ENCODE measurements at places on chromosomes 6 and 20.

DNA sequence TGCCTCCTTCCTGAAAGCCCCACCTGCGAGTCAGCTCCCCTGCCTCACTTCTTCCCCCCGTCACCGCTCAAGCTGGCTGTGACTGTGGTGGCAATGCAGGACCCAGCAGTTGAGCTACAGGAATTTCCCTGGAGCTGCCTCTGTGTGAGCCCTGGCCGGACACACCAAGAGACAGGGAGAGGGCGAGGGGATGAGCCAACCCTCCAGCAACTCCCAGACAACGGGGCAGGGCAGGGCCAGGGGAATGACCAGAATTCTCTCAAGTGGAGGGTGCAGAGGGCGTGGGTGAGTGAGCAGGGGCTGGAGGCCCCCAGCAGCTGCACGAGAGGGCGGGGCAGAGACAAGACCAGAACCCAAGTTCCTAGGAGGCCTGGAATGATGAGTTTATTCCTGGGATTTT is 4.9 kb upstream of the ARFGAP1 start:
- DNase-seq, result no peak

DNA sequence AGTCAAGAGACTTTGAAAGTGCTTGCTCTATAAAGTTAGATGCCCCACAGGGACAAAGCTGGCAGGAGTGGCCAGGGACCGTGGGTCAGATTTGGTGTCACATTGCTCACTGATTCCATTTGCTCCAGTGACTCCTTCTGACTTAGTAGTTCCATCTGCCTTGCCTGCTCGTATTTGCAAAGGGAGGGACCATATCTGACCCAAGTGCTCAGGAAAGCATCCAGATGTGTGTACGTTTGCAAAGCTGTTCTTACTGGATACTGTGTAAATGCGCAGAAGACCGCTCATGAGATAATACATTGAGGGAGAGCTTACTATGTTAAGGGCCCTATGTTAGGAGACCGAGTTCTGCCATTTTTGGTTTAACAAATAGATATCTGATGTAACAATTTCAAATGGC is 21.2 kb upstream of the CCN6 start:
- no peak for DNase-seq

GRCh38 chr20:36493051-36493800 is 48.1 kb upstream of the MYL9 start:
- no peak for DNase-seq

- peak; percentile 59 for DNase-seq
Measured at GRCh38 chr6:138815797-138816528, 20.1 kb downstream of the ECT2L start.

DNA sequence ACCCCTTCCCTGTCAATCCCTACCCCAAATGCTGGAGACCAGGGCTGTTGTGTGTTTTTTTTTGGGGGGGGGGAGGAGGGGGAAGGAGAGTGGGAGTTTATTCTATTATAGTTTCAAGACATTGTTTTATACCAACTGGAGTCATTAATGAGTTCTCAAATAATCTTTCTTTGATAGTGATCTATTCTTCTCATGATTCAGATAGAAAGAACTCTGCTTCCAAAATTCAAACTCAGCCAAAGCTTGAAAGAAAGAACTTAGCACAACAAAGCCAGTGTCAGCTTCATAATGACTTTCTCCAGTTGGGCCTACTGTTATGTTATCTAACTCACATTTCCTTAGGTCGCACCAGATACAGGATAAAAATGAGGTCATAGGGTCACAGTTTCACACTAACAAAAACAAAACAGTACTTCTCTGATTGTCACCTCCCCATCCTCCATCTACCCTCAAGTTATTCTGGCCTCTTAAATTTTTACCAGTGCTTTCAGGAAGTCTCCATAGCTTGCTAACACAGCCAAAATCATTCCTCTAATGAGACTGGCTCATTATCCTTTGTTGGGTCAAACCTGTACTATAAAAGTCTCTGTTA is 19.0 kb upstream of the MAP3K7 start:
- no peak for DNase-seq

- no peak for DNase-seq
Measured at GRCh38 chr20:12112665-12113064, 195.0 kb downstream of the BTBD3 start.

DNA sequence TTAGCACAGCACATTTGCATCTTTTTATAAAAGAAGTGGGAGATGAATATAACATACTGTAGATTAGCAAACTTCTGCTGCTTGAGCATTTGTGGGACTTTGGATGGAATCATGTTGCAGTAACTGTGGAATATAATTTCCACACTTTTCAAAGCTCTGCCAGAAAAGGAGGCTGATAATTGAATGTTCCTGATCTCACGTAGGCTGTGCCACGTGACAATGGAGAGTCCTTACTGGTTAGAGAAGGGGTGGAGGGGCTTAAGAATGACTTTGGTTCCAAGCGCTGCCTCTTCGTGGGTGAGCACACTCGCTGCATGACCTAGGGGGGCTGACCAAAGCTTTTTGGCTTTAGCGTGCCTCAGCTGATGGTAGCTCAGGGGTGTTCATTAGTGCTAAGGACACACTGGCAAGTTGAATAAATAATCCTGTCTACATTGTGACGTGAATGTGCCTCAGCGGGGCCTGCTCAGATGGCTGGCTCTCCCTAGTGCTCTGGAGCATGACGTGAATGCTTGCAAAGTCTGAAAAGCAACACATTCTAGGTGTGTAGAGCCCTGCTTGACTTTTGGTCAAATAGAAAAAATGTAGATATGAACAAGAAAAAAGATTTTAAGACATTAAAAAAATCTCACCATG is 15.0 kb downstream of the WRNIP1 start:
- DNase-seq, result no peak

GRCh38 chr6:43077981-43078511 is 1.9 kb downstream of the PTK7 start:
- no peak for DNase-seq

DNA sequence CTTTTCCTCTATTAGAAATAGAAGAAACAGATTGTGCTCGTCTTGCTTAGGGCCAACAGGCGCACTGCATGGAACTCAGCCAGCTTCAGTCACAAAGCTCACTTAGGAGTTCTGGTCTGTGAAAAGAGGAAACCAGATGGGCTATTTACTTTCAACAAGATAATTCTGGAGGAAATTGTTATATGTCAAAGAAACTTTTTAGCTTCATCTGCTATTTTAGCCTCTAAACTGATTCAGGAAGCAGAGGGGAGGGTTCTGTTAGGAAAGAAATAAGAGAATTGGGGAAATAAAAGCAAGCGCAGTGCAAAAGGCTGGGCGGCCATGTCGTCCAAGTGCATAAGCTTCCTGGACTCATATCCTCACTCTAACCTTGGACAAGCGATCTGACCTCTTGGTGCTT is 21.3 kb downstream of the PRKN start:
- no peak for DNase-seq

GRCh38 chr20:36285746-36286447 is 20.2 kb upstream of the DLGAP4 start:
- DNase-seq, result no peak

GRCh38 chr6:84588697-84589080 is 175.7 kb downstream of the TBX18 start:
- no peak for DNase-seq

- no peak for DNase-seq
Measured at GRCh38 chr6:138443979-138444378, 40.0 kb downstream of the HEBP2 start.

GRCh38 chr20:6525447-6526303 is 241.8 kb upstream of the BMP2 start:
- DNase-seq, result no peak

- no peak for DNase-seq
Measured at GRCh38 chr20:7375905-7376304, 564.4 kb downstream of the HAO1 start.

- no peak for DNase-seq
Measured at GRCh38 chr6:42012501-42013133, 37.7 kb upstream of the TAF8 start.

DNA sequence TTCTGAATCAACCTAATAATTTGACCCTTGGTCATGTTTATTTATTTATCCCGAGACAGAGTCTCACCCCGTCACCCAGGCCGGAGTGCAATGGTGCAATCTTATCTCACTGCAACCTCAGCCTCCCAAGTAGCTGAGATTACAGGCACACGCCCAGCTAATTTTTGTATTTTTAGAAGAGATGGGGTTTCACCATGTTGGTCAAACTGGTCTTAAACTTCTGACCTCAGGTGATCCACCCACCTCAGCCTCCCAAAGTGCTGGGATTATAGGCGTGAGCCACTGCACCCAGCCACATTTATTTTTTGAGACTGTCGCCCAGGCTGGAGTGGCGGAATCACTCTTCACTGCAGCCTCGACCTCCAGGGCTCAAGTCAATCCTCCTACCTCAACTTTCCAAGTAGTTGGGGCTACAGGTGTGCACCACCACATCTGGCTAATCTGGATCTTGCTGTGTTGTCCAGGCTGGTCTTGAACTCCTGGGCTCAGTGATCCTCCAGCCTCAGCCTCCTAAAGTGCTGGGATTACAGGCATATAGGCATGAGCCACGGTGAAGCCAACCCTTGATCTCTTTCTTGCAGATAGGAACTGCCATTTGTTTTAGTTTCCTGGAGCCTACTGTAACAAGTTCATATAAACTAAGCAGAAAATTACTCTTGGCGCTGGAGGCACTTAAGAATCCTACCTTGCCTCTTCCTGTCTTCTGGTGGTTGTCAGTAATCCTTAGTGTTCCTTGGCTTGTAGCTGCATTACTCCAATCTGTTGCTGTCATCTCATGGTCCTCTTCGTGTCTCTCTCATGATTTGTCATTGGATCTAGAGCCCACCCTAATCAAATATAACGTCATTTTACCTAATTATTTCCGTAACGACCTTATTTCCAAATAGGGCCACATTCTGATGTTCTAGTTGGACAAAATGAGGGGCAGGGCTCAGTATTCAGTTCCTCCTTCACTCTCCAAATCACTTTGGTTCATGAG is 2.3 kb downstream of the RPS18 start:
- DNase-seq, result no peak

DNA sequence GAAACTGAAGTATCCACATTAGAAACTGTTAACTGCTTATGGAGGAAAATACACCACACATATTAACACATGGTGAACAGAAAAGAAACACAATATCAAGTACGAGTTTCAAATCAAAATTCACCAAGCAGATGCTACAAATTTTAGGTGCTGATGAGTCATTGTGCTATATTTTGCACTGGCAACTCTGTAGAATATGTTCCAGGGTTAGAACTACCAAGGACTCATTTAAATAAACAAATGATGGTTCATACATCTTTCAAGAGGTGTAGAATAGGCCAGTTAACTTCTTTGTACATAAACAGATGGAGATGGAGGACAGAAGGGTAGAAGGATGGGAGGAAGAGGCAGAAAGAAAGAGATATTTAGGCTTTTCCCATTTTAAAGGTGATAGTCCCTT is 184.9 kb downstream of the ARHGAP18 start:
- DNase-seq, result no peak

GRCh38 chr6:154377726-154378125 is 21.1 kb upstream of the IPCEF1 start:
- DNase-seq, result no peak

DNA sequence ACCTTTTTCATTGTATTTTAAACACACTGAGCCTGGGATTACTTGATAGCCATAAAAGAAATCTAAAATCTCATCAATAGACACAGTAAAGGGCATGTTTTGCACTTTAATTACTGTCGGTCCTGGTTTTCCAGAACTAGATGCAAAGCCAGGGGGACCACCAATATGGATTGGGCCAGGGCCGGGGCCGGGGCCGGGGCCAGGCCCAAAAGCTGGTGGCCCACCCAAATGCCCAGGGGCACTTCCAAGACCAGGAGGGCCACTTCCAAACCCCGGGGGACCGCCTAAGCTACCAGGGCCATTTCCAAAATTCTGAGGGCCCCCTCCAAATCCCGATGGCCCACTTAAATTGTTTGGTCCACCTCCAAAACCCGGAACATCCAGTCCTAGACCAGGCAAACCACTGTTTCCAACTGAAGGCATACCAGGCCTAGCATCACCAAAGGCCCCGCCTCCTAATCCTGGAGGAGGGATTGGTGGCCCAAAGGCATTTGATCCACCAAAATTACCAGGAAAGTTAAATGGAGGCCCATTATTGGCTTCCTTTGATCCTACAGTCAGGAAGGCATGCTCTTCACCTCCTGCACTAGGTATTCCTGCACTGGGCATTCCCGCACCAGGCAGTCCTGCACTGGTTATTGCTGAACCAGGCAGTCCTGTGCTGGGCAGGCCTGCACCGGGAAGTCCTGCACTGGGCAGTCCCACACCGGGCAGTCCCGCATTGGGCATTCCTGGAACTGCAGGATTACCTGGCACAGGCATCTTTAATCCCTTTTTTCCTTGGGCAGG is 11.9 kb downstream of the CPNE1 start:
- no peak for DNase-seq

DNA sequence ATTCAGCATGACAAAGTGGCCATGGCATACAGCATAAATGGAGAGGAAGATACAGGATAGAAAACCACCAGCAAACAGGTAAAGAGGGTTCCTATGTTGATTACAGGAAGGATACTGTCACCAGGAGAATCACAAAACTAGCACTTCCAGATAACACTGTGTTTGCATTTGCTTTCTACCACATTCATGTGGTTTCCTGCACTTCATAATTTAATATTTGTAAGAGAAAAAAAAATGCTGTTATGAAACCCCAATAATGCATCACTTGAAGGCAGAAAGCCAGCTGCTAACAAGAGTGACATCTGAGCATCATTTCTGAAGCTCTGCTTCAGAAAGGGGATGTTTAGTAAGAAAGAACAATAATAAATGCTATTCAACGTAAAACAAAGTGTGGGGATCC is 106.6 kb downstream of the ATXN1 start:
- no peak for DNase-seq

DNA sequence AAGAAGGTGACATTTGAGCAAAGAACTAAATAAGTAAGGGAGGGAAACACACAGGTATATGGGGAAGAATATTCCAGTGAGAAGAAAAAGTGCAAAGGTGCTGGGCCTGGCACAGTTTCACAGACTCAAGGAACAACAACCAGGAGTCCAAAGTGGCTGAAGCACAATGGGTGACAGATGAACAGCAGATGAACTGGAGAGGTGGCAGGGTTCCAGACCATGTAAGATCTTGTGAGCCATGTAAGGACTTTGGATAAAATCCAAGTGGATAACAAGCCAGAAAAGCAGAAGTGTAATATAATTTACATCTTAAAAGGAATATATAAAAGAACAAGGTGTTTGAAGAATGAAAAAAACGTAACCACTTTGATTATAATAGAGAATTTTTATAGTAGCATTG is 87.9 kb downstream of the MMS22L start:
- no peak for DNase-seq

DNA sequence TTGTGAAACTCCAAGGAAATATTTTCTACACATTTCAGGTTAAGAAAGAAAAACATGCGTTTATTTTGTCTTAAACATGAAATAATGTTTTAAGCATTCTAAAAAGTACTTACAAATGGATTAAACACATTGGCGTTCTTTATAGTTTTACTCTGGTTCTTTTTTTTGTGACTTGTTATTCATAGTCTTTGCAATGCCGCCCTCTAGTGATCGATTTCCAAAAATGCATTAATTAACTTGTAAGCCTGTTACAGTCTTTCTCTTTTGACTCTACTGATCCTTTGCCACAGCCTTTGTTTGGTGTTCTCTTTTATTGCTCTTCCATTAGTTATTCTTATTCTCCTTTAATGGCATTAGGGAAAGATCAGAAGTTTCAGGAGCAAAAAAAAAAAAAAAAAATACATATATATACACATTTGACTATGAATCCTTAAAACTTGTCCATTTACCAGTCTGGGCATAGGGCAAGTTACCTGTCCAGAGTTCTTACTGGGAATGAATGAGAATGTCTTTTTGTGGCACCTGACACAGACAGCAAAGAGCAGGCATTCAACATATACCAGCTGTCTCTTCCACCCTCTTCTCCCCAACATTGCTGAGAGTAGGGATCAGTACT is 59.9 kb downstream of the MACROD2 start:
- DNase-seq, result peak; percentile 65
